Activated naive CD4-positive, alpha-beta T cell treated with anti-CD3 and anti-CD28 coated beads, Interleukin-2, amount 50 U/mL, for 72 hours (primary cell): ENCODE measurements at places on chromosomes 12 and 14. TPM values are rescaled to one million over a fixed set of nuclear protein-coding genes. Genes with fewer than 3 reads are reported as not detected.

TAS2R31 gene
- total RNA-seq: 4.3 TPM

PPP2R5E gene
- total RNA-seq: 31.2 TPM

EMP1 gene
- 1.4 TPM for total RNA-seq

EGLN3 gene
- total RNA-seq: 8.3 TPM

DNA sequence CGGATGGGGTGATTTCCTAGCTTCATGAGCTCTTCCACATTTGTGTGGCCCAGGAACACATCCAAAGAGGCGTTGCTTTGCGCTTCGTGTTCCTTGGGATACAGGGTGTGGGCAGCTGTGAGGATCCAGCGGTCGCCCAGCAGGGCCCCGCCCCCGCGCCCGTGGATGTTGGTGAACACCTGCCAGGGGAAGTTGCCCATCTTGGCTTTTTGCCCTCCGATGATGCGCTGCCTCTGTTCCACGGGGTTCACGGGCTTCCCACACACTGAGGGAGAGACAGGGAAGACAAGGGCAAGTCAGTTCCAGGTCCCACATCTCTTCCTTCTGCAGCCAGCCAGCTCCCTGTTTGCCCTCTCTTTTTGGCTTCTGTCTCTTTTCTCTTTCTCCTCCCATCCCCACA, 11.2 kb downstream of the C1R start:
- DNase-seq: no peak

GRCh38 chr14:60658909-60659585, 9.8 kb upstream of the SIX1 start:
- DNase-seq: no peak

DNA sequence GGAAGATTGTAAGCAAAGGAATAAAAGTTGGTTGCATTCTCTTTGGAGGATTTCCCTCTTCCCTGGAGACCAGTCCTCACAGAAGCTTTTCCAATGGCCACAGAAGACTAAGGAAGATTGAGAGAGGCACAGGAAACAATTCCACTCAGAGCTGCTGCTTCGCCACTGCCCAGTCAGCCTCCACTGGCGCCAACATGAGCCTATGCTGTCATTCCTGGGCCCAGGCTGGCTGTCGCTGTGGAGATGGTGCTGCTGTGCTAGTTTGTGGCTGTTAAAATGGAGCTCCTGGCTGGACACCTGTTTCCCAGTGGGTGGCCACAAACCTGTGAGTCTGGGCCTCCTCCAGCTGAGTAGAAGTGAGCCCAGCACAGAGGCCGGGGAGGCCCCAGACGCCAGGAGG, 6.6 kb downstream of the P2RX7 start:
- DNase-seq: no peak

NGDN gene
- total RNA-seq: 58.3 TPM

GRCh38 chr12:70334742-70335141, 31.3 kb upstream of the KCNMB4 start:
- no peak for DNase-seq

CELA1 gene
- total RNA-seq: not detected

DNA sequence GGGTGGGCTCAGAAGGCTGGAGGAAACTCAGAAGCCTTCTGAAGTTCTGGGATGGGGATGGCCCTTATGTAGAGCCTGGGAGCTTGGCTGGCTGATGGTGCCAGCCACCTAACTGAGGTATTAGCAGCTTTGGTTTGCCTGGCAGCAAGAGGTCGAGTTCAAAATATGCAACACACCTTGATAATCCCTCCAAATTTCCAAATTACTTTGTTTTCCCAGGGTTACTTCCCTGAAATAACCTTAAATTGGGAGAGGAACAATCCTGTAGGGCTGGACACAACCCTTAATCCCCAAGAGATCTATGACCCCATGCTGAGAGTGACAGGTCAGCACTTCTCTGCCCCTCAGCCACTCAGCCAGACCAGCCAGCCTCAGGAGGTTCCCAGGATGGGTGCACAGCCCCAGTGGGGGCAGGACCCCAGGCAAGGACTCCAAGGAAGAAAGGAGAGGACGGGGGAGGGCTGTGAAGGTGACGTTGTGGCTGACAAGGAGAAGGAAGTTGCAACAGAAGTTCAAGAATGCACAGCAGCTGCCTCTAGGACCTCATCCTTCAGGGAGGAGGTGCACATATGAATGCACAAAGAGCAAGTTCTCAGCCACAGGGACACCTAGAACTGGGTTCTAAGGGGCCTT, 18.6 kb upstream of the KRT77 start:
- DNase-seq: no peak

GRCh38 chr14:37051153-37051552, 121.3 kb downstream of the SLC25A21 start:
- DNase-seq: no peak

DNA sequence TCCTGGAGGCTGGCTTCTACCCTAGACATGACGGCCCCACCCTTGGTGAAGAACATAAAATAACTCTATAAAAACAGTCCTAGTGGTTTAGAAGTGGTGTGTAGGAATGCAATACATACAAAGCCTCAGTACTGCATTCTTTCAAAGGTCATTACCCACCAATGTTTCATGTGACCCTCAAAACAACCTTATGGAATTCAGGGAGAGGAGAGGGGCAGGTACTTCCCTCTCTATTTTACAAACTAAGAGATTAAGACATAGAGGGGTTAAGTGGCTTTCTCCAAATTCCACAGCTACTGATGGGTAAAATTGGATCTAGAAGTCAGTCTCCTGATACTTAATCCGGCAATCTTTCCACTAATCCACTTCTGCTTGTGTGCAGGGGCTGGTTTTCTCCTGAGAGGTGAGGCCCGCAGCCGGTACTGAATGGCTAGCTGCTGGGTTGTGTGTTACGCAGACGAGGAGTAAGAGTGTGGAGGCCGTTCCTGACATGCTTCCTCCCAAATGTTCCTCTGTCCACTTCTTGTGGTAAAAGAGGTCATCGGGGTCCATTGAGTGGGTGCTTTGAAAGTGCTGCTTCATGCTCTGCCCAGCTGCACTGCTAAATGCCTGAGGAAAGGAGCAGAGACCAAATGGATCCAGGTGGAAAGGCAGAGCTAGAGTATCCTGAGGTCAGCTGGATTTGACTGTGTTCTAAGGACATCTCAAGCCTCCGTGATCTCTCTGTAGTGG, 16.2 kb downstream of the SLC7A8 start:
- no peak for DNase-seq

GRCh38 chr12:122917507-122918121, 21.7 kb upstream of the VPS37B start:
- DNase-seq: no peak

DNA sequence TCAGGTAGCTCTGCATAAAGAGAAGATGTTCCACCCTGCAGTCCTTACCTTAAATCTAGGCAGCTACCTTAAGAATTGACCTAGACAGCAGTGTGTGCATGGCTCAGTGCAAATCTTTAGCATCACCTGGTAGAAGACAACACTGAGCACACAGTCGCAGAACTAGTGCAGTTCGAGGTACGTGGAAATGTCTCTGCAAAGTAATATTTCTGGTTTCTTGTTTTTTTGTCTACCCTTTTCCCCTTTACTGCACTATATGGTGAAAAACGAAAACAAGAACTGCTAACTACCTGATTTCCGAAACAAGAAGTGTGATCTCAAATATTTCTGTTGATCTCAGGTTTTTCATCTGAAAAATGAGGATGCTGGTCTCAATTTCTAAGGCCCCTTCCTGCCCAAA, 82.5 kb downstream of the ETV6 start:
- DNase-seq: no peak

TMEM132D gene
- total RNA-seq: not detected

ANKRD33 gene
- not detected for total RNA-seq

DNA sequence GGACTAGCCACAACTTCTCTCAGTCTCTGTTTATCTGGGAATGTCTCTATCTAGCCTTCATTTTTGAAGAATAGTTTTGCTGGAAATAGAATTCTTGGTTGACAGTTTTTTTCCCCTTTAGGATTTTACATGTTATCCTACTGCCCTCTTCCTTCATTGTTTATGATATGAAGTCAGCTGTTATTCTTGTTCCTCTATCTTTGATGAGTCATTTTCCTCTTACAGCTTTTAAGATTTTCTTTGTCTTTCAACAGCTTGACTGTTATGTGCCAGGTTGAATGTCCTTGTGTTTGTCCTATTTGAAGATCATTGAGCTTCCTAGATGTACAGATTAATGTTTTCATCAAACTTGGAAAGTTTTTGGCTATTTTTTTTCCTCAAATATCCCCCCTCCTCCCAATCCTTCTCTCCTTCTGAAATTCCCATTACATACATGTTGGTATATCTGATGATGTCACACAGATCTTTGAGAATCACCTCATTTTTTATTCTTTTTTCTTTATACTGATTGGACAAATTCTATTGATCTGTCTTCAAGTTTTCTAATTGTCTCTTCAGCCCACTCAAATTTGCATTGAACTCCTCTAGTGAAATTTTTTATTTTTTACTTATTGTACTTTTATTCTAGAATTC, 4.5 kb upstream of the GOLGA5 start:
- no peak for DNase-seq

DNA sequence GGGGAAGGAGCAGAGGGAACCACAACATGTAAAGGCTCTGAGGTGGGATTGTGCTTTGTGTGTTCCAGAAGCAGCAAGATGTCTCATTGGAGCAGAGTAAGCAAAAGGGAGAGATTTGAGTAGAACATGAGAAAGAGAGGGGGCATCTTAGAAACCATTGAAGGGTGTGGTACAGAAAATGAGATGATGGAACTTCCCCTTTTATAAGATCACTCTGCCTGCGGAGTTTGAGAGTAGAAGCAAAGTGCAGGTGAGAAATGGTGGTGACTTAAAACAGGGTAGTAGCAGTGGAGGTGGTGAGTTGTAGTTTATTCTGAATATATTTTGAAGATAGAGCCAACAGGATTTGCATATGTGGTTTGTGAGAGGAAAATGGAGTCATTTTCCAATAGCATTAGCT, 56.0 kb downstream of the FBXO34 start:
- DNase-seq: no peak

DNA sequence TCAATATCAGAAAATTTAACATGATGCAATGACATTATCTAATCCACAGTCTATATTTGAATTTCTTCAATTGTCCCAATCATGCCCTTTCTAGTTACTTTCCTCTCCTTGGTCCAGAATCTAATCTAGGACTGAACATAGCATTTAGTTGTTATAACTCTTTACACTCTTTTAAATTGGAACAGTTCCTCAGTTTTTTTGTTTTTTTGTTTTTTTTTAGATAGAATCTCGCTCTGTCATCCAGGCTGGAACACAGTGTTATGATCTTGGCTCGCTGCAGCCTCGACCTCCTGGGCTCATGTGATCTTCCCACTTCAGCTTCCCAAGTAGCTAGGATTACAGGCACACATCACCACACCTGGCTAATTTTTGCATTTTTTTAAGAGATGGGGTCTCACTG, 63.1 kb downstream of the RERG start:
- DNase-seq: no peak

GRCh38 chr14:23321572-23322547, 603 bp downstream of the PABPN1 start:
- peak; percentile 86 for DNase-seq

DNA sequence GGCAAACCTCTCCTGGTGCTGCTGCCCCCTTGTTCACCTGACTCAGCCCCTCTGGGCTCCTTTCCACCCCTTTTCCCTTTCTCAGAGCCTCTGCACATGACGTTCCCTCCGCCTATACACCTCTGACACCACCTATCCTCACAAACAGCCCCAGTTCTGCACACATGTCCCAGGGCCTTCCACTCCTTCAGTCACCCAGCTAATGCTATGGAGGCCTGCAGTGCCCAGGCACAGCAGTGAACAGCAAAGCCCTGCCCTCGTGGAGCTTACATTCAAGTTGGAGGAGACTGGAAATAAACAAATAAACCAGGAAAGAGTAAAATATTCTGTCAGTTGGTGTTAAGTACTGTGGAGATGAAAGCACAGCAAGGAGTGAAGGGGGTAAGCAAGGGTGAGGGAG, 38.5 kb upstream of the MDM1 start:
- DNase-seq: no peak

DNA sequence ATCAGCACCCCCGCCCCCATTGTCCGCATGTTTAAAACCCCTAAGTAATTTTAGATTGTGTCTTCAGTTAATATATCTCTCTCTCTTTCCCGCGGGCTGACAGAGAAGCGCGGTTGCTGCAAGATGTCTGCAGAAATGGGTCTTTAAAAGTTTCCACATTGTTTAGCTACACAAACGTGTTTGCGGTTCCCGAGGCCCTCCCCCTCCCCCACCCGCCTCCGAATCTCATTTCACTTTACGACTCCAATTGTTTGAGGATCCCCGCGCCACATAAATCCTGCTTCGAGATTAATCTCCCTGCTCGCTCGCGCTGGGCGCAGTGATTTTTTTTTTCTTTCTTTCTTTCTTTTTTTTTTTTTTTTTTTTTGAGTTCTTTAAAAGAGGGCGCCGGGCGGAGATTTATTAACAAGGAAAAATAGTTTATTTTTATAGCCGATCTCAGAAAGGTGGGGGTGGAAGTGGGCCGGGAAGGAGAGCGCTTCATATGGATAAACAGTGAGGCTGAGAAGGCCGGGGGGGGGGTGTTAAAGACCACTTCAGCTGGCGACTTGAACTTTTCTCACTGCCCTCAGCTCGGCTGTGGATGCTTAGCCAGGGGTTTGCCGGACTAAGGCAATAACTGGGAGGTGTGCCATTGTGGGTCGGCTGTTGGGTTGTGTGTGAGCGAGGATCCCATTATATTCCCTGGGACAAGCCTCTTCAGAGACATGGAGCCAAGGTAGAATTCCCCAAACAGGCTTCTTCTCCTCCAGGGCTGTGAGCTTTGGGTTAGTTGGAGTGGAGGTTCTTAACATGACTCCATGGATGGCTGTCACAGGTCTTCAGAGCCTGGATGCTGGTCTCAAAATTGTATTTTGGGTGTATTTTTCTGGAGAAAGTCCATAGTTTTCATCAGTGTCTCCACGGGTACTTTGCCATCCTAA, 39.7 kb upstream of the TBX5 start:
- no peak for DNase-seq

DNA sequence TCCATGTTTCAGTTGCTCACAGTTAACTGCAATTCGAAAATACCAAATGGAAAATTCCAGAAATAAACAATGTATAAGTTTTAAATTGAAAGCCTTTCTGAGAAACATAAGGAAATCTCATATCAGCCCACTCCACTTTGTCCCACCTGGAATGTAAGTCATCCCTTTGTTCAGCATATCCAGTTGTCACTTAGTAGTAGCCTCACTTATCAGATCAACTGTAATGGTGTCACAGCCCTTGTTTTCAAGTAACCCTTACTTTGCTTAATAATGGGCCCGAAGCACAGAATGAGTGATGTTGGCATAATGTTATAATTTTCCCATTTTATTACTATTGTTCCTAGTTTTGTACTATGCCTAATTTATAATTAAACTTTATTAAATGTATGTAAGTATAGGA, 646.8 kb downstream of the C12orf50 start:
- DNase-seq: no peak

OR4K15 gene
- total RNA-seq: not detected

GRCh38 chr14:101499080-101499479, 62.2 kb upstream of the DIO3 start:
- DNase-seq: no peak

- no peak for DNase-seq
Measured at GRCh38 chr14:69036757-69037506, 57.8 kb upstream of the ACTN1 start.

OTOGL gene
- not detected for total RNA-seq
